ENCODE measurements at places on chromosomes 16 and 17.

- peak; percentile 12 for DNase-seq
Observed at GRCh38 chr17:4161192-4161966, 18.4 kb downstream of the CYB5D2 start.

DNA sequence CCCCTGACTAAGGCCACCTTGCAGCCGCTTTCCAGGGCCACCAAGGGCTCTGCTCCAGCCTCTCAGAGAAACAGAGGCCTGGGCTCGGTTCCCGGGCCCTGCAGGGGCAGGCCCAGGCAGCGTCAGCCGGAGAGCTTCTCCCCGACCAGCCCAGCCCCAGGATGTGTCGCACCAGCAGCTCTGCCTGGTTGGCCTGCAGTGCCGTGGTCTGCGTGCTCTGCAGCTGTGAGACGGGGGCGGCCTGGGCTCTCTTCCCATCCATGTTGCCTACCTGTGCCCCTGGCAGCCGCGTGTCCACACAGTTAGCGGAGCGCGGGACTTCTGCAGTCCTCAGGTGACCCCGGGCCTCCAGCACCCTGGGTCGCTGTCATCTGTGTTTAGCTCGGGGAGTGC lies 4.8 kb downstream of the IGFALS start:
- DNase-seq: no peak

DNA sequence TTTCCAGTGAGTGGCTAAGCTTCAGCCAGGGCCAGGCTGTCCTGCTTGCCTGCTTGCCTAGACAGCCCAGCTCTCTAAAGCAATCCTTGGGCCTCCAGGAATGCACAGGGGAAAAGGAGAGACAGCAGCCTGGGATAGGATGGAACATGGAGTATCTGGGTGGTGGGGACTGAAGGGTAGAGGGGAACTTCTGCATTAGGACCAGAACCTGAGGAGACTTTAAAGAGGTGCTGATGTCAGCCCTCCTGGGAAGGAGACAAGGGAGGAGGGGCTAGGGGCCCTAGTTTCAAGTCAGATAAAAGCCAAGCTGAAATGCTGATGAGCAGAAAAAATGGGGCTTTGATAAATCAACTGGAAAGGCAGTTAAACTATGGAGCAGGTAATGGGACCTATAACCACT lies 1.8 kb downstream of the HOXB7 start:
- DNase-seq: no peak

GRCh38 chr17:75113798-75114551 lies 4.2 kb downstream of the ARMC7 start:
- peak; percentile 85 for DNase-seq

DNA sequence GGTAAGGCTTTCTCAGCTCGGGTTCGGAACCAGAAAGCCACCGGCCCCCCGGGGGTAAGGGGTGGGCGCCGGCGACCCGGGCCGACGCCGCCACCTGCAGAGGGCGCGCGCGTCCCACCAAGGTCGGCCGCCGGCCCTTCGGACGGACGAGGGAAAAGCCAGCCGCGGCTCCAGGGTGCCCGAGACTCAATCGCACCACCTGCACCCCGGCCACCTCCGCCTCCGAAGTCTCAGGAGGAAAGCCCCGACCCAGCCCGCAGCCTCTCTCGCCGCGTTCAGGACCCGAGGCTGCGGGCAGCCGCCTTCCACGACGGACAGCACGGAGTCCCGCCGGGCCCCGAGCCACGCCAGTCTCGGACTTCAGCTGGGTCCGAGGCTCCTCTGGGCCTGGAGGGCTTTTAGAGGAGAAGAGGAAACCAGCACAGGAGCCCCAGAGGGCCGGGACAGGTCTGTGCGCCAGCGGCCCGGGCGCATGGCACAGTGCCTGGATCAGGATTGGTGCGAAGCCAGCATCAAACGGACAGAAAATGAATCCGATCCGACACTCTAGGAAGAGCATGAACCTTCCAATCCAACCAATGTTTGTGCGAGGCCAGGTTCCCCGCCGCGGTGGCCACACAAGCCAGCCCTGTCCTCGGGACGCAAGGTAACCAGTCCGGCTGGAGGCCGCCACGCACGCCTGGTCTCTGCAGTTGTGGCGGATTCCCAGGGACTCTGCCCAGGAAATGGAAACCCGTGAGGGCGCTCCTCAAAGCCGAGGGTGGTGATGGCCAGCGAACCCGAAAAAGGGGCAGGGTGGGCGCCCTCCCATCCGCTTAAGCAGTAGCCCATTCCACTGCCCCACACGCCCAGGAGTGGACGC lies 6.7 kb downstream of the CBX8 start:
- no peak for DNase-seq

- peak; percentile 82 for DNase-seq
Observed at GRCh38 chr17:64420143-64420670, 28.7 kb upstream of the MILR1 start.

DNA sequence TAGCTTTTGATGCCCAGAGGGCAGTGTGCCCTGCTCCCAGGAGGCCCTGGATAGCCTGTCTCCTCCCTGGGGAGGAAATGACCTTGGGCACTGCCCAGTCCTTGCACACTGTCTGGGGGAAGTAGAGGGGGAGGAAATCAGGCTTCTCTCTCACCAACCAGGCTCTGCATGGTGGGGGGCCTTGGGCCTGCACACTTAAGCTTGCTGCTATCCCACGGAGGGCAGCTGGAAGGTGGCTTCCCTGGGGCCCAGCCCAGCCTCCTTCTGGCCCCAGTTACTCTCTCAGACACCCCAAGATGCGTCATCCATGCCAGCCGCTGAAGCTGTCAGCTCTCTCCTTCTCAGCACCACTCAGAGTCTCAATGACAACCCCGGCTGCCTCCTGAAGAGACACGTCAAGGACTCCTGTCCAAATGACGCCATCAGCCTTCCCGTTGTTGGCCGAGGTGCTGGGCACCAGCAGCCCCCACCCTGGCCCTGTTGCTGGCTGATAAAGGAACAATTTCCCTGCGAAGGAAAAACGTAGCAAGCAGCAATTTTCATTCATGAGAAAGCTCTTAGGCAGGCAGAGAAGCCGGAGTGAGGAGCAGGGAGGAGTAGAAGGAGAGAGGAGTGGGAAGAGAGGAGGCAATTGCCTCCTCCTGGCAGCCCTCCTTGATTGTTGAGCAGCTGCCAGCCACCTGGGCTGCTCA lies 95.5 kb downstream of the SDK2 start:
- no peak for DNase-seq

DNA sequence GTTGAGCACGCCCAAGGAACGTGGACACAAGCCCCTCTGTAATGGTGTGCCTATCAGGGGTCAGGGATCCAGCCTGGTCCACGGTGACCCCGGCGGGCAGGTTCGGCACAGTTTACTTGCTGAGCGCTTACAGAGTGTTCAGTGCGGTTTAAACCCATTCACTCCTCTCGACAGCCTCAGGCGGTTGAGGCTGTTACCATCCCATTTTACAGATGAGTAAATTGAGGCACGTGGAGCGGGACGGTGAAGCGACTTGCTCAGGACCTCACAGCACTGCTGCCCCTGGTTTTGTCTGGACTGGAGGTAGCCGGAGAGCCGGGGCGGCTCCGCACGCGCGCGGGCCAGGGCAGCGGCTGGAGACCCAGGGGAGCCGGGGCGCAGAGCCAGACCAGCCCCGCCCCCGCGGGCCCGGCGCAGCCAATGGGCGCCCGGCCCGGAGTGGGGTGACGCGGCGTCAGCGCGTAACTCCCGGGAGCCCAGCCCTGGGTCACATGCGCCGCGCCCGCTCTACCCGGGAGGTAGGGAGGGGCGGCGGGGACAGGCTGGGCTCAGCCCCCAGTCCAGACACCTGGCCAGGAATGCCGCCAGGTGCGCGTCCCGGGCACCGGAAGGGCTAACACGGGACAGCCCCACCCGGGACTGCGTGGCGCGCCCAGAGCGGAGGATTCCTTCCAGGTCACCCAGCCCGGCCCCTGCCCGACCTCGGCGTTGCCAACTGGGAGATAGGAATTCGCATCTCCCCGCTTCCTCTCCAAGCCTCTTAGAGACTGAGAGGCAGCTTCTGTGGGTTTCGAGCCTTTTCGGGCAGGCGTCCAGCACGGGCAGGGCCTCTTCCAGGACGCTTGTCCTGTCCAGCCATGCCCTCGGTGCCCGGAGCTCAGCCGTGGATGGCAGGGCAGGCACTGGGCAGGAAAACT lies 3.3 kb upstream of the SREBF1 start:
- peak; percentile 85 for DNase-seq

DNA sequence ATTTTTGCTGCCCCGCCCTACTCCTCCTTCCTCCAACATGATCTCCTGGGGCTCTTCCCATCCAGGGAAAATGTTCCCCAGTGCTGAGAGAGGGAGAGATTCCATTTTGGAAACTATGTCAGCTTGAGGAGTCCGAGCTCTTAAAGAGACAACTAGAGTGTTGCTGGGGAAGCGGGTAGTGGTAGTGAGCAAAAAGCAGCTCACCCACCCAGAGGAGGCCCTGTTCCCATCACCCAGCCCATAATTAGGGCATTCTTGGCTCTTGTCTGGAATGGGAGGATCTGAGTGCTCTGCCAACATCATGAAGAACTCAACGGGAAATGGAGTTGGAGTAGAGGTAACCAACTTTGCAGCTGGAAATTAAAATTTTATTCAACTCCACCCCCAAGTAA lies 9.1 kb upstream of the MSL1 start:
- no peak for DNase-seq

DNA sequence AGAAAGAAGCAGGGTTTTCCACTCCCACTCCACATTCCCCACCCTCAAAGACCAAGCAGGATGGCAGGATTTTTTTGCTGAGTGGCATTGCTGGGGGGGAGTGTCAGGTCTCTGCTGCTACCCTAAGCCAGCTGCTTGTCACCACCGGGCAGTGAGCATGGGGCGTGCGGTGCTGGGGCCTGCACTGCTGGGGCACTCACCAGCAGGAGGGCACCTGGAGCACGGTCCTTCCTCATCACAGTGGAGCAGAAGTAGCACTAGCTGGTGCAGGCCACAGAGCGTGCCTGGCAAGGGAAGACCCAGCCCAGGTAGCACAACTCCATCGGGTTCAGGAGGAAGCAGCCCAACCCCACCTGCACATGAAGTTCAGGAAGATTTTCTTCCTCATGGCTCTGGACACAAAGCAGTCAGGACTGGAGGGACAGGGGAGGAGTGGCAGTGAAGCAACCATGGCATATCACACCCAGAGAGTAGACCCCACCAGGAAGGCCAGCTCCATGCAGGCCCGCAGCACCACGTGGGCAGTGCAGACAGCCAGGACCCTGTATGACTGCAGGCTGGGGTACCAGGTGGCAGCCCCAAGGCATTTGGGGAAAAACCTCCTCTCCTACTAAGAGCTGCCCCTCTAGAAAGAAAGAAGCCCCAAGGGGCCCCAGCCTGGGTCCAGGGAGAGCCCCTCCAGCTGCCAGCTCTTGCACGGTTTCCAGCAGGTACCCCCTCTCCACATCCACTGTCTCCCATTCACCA lies 16.7 kb upstream of the MYO18A start:
- DNase-seq: no peak

GRCh38 chr16:4320571-4321137 lies 4.8 kb downstream of the GLIS2 start:
- DNase-seq: no peak

- no peak for DNase-seq
Observed at GRCh38 chr17:66855204-66855603, 20.3 kb downstream of the CACNG5 start.

DNA sequence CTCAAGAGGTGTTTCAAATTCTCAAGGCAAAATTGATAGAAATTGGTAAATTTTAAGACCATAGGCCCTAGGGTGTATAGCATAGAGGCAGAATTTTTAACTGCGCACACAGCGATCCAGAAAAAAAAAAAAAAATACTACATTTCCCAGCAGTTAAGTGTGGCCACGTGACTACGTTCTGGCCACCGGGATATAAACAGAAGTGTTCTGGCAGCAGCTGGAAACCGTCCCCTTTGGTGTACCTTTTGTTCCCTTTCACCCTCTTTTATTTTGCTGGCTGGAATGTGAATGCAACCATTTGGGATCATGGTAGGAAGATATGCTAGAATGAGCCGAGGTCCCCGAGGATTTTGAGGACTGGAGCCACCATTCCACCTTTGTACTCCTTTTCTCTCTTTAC lies 52.7 kb upstream of the AKAP1 start:
- no peak for DNase-seq

GRCh38 chr16:66030036-66030435 lies 336.5 kb upstream of the CDH5 start:
- DNase-seq: no peak

DNA sequence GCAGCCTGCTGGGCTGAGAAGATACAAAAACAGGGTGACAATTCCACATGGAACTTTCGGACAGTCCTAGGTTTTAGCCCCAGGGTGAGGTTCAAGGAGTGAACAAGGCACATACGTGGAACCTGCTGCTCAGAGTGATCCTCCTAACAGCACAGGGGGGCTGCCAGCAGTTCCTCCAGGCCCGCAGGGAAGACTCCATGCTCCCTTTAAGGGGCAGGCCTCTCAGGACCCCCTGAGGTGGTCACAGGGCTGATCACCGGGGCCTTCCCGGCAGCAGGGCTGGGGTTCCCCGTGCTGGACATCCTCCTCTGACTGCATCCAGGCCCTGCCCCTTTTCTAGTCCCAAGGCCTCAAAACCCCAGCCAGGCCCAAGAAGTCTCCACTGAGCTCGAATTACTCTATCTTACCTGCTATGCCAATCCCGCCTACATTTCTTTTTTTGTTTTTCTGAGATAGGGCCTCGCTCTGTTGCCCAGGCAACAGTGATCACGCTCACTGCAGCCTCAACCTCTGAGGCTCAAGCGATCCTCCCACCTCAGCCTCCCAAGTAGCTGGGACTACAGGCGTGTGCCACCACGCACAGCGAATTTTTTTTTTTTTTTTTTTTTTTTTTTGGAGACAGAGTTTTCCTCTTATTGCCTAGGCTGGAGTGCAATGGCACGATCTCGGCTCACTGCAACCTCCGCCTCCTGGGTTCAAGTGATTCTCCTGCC lies 10.4 kb downstream of the CANT1 start:
- DNase-seq: no peak

DNA sequence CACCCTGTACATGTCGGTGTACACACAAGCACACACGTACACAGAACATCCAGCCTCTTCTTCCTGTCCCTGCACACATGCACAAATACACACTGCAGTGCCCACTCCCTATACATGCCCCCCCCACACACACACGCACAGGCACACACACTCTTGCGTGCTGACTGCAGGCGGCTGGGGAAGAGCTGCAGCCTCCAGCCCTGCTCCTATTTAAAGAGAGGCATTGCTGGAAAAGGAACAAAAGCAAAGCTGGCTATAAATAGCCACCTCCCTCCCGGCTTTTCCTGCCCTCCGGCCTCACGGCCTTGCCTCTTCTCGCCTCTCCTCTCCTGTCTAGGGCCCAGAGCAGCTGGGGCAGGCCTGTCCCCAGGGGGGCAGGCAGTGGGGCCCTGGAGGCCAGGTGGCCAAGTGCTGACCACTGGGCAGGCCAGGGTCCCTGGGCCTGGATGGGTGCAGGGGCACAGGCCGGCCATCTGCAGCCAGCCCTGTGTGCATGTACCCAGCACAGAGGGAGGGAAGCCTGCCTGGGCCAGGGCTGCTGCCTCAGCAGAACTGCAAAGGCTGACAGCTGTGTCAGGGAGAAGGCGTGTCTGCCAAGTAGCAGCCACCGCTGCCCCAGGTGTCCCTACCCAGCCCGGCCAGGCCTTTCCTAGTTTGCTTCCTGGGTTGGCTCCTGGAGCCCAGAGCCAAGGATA lies 25.4 kb downstream of the RTN4RL1 start:
- DNase-seq: peak; percentile 78
